Activated CD8-positive, alpha-beta memory T cell treated with anti-CD3 and anti-CD28 coated beads, Interleukin-2, amount 50 U/mL, for 4 hours (primary cell): ENCODE measurements at places on chromosomes 4 and X.

GRCh38 chr4:109989618-109990017 lies 76.9 kb downstream of the EGF start:
- no peak for DNase-seq

DNA sequence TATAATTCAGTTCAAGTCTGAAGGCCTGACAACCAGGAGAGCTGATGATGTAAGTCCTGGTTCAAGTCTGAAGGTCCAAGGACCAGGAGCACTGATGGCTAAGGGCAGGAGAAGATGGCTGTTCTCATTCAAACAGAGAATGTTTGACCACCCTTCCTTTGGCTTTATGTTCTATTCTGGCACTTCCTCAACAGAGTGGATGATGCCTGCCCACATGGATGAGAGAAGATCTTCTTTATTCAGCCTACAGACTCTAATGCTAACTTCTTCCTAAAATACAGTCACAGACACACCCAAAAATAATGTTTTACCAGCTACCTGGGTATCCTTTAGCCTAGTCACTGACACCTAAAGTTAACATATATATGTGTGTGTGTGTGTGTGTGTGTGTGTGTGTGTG lies 25.6 kb upstream of the IRF2 start:
- no peak for DNase-seq

- peak; percentile 27 for DNase-seq
Observed at GRCh38 chrX:85243761-85244449, at the start of the genes SATL1 and ZNF711. Gene SATL1 (minus strand): TSS chrX:85243779. CDS start chrX:85108968, 134,811 bp downstream. Gene ZNF711 (plus strand): TSS chrX:85243991. CDS start chrX:85247573, 3,582 bp downstream.

- peak; percentile 61 for DNase-seq
Observed at GRCh38 chrX:70454441-70455365, 10.1 kb downstream of the DLG3 start.

DNA sequence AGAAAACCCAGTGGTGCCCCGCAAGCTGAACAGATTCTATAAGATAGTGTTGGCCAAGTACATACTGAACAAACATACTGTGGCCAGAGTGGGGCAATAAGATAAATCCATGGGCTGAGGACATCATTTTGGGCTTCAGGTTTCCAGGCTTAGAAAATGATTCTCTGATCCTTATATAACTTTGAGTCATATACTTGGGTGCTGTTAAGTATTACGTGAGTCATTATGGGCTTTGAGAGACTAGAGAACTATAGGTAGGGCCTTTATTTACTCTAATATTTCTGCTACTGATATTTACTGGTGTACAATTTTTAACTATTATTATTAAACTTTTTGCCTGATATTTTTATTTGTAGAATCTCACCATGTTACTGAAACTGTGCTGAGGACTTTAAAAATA lies 586.1 kb downstream of the CENPC start:
- no peak for DNase-seq

DNA sequence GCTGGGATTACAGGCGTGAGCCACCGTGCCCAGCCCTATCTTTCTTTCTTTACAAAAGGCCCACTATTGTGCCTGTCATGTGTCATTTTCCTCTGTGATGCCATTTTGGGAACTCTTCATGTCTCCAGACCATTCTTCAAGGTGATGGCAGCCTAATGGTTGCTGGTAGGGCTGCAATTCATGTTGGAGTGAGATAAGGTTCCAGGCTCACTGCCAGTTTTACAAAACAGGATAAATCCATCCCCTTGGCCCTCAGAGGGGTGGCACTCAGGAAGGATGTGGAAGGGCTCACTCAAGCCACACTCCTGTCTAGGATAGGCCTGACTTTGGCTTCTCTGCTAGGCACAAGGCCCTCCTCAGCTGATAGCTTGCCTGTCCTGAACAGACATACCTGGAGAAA lies 3.8 kb downstream of the TCEAL9 start:
- DNase-seq = no peak

DNA sequence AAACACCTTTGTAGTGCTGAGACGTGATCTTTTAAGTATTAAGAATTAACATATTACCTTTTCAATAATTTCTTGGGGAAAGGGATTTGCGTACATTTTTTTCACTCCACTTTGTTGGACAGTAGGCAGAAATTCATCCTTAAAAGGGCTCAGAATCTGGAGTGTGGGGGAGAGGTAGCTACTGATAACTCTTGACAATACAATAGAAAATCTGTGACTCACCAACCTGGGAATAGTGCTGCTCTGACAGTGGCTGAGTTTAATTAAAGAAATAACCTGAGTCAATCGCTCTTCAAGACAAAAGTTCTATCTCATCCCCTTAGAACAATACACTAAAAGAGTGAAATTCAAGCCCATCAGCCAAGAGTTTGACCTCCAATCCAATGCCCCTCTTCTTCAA lies 60.2 kb downstream of the SLC9A7 start:
- DNase-seq = no peak

GRCh38 chr4:185771711-185772390 lies 40.1 kb downstream of the SORBS2 start:
- no peak for DNase-seq

GRCh38 chrX:112896051-112896450 lies 55.4 kb upstream of the AMOT start:
- DNase-seq = no peak

GRCh38 chr4:61520681-61521160 lies 320.6 kb downstream of the ADGRL3 start:
- DNase-seq = no peak
